ENCODE measurements at places on chromosomes 7 and 10.
A peak's percentile ranks its signal among the peaks of the same experiment; 100 is the strongest.

DNA sequence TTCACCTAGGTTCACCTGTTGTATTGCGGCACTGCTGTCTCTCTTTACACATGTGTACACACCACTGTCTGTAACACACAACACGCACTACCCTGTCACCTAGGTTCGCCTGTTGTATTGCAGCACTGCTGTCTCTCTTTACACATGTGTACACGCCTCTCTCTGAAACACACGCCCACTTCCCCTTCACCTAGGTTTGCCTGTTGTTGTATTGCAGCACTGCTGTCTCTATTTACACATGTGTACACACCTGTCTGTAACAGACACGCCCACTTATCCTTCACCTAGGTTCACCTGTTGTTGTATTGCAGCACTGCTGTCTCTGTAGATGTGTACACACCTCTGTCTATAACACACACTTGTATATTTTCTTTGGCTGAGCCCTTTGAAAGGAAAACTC lies 51.5 kb downstream of the WDR37 start:
- no peak for DNase-seq

GRCh38 chr7:84686373-84686772 lies 491.8 kb upstream of the SEMA3A start:
- no peak for DNase-seq

- no peak for DNase-seq
These were observed 373.3 kb downstream of the HTR7 start for GRCh38 chr10:90484518-90484917.

- peak; percentile 59 for DNase-seq
These were observed 32.1 kb downstream of the JCAD start for GRCh38 chr10:30027057-30028005.

GRCh38 chr10:86661161-86662025 lies 6.9 kb upstream of the LDB3 start:
- no peak for DNase-seq

- DNase-seq: no peak
These were observed 34.6 kb upstream of the PSMG3 start for GRCh38 chr7:1604383-1604782.

DNA sequence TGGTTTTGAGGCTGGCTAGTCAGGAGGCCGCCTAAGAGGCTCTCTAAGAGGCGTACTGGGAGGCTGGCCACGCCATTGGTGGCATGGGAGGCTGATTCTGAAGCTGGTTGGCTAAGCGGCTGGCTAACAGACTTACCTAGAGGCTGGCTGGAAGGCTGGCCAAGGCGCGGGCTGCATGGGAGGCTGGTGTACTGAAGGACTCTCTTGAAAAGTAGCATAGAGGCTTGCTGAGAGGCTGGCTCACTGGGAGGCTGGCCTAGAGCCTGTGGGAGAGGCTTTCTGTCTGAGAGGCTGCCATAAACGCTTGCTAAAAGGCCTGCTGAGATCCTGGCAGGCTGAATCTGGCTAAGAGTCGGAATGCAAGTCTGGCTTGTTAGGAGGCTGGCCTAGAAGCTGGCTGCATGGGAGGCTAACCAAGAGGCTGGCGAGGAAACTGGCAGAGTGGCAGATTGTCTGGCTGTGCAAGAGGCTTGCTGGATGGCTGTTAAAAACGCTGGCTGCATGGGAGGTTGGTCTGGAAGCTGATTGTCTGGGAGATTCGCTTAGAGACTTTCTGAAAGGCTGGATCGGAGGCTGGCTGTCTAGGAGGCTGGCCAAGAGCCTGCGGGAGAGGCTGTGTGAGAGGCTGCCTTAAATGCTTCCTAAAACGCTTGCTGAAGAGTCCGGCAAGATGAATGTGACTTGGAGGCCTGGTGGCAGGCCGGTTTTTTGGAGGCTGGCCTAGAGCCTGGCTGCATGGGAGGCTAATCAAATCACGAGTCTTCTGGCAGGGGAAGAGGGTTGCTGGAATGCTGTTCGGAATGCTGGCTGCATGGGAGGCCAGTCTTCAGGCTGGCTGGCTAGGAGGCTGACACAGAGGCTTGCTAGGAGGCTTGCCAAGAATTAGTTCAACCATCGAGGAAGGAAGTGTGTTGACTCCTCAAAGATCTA lies 134.2 kb downstream of the OR13A1 start:
- DNase-seq: no peak

- no peak for DNase-seq
These were observed 86.1 kb upstream of the DNAJB6 start for GRCh38 chr7:157250605-157251228.

DNA sequence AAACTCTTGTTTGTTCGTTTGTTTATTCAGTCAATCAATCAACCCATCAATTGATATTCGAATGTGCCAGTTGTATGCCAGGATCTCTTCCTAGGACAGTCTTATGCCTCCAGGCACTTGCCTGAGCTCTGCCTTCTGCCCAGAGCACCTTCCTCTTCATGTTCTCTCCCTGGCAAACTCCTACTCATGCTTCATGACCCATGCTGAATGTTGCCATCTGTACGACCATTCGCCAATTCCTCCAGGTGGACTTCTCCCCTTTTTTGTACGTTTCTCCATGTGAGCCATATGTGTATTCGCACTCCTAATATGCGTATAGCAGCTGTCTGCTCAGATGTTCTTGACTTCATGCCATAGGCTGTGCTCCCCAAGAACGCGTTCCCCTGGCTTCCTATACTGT lies 142.7 kb downstream of the C10orf105 start:
- no peak for DNase-seq

- no peak for DNase-seq
These were observed 359.6 kb upstream of the MEOX2 start for GRCh38 chr7:16046041-16046440.

DNA sequence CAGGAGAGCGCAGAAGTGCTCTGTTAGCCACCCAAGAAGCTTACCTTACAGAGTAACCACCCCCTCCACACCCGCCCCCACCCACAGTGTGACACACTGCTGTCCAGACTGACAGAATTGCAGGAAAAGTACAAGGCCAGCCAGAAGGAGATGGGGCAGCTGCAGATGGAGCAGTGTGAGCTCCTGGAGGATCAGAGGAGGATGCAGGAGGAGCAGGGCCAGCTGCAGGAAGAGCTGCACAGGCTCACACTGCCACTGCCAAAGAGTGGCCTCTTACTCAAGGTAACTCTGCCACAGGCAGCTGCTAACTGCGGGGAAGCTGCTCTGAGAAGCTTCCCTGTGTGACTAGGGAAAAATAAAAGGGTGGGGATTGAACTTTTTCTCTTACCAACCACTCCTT lies 17.6 kb downstream of the CCDC136 start:
- DNase-seq: no peak

- DNase-seq: no peak
These were observed 278.2 kb downstream of the SNX13 start for GRCh38 chr7:17661982-17662585.

- no peak for DNase-seq
These were observed 54.3 kb downstream of the CLIP2 start for GRCh38 chr7:74343281-74344131.

DNA sequence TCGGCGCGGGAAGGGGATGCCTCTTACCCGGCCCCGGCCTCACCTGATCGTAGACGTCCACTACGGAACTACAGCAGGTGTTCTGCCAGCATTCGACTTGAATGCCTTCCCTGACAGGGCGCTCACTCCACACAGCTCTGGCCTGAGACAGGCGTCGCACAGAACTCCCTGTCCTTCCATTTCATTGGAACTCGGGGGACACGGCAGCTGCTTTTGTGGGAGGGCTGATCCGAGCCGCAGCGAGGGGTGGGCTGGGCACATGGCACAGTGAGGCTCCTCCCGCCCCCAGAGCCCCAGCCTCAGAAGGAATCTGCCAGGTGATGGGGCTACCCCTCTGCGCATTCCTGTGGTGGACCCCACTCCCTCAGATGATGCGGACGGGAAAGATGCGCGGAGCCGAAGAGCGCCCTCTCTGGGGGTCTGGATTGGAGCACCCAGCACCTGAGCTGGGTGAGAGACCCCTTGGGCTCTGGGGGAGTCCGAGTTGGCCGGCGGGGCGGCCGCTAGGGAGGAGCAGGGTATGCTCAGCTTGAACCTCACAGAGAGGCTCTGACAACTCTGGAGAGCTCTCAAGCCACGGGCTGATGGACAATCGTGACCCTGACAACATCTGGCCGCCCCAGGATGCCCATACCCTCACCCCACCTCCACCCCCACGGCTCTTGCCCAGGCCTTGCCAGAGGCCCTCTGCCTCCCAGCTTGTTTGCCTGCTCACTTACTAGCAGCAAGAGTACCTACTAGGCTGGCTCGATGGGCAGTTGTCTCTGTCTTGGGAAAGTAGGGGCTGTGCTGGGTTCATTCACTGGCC lies 36.6 kb downstream of the RASGEF1A start:
- DNase-seq: no peak

DNA sequence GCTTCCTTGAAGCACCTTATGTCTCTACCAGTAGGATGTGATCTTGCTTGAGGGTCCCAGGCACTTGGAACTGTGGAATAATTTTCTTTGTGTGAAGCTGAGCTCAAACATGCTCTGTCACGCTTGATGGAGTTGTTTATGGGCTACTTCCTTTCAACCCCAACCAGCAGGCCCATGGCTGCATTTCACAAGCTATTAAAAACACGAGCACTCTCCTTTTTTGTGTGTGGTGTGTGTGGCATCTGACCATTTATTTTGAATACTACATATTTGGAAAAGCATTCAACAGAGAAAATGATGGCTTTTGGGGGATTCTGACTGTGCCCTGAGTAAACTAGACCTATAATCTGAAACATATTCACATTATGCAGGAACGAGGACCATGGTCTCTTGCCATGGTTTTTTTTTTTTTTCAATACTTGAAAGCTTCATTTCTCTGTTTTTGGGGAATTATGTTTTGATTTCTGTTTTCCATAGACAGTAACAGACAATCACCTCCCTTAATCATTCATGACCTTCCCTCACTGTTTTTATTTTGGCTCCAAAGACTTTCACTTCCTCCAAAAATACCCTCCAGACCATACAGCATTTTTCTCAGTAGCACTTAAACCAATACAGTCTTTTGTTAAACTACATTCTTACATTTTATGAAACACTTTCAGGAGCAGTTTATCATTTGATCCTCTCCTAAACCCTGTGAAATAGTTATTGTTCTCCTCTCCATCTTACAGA lies 233.6 kb upstream of the BMPER start:
- DNase-seq: no peak

DNA sequence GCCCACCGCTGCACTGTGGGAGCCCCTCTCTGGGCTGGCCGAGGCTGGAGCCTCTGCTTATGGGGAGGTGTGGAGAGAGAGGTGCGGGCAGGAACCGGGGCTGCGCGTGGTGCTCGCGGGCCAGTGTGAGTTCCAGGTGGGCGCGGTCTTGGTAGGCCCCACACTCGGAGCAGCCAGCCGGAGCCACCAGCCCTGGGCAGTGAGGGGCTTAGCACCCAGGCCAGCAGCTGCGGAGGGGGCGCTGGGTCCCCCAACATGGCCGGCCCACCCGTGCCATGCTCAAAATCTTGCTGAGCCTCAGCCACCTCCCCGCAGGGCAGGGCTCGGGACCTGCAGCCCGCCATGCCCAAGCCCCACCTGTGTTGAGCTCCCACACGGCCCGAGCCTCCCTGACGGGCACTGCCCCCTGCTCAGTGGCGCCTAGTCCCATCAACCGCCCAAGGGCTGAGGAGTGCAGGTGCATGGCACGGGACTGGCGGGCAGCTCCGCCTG lies 856.8 kb upstream of the CELF2 start:
- DNase-seq: no peak

GRCh38 chr7:95682913-95683312 lies 86.6 kb upstream of the PDK4 start:
- no peak for DNase-seq

GRCh38 chr7:158805414-158805813 lies 23.9 kb downstream of the ESYT2 start:
- no peak for DNase-seq

DNA sequence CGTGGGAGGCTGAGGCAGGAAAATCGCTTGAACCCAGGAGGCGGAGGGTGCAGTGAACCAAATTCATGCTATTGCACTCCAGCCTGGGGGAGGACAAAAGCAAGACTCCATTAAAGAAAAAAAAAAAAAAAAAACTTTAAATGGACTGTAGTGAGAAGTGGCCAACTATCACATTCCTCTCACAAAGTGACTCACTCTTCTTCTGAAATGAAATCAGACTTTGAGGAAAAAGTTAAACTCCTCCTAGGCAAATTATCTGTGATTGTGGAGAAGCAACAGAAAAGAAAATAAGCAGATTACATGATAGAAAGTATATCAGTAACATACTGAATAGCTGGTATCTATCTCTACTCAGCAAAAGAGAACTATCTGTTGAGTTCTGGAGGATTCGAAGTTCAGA lies 234.3 kb upstream of the PHF14 start:
- DNase-seq: no peak

DNA sequence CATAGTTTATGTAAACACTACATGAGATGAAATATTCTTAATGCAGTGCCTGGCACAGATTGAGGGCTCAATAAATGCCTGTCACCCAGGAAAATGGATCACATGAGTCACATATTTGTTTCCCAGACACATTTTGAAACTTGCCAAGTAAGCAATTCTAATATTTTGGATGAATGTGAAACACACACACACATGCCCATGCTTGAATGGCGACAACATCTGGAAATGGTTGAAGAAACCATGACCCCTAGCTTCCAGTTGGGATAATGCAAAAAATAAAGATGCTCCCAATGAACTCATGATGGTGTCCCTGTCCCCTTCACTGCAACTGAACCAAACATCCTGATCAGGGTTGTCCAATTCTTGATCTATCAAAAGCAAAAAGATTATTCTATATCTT lies 797.3 kb downstream of the XPNPEP1 start:
- no peak for DNase-seq

- no peak for DNase-seq
These were observed 856 bp downstream of the ARHGAP21 start for GRCh38 chr10:24722676-24723385.

DNA sequence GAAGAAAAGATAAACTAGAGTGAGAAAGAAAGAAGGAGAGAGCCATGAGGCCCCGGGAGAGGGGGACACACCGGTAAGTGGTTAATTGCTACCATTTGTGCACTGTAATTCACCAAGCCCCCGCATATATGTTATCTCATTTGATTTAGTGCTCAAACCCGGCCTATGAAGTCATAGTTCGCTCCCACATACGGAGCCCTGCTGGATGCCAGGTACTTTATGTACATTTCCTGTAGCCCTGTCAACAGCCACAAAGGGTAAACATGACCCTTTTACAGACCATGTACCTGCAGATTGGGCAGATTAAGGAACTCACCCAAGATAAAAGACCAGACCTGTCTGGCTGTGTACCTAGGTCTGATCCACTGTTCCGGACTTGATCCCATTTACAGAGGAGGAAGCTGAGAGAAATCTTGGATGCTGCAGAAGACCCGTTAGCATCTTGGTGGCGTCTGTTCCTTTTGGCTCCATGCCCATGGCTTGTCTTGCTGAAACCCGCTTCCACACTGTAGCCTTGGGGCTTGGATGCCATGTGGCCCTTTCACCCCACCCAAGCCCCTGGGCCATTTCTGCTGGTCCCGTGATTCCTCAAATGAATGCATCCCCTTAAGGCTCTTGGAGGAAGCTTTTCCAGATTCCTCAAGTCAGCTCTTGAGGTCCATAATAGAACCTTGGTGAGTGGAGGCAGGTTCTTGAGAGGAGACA lies 32.3 kb downstream of the FAM241B start:
- no peak for DNase-seq

DNA sequence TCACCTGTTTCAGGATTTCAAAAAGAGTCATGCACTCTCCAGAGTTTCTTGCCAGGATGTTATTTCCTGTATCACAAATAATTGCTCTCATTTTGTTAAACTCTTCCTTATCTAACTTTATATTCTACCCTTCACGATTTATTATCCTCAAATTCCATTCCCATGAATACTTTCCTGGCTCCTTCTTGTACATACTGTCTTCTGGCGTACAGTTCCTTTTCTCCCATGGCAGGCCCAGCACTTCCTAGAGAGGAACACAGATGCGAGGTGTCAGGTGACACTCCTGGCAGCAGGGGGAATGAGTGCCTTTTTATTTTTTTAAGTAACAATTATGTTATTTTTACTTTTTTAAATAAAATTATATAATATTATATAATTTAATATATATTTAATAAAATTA lies 411.9 kb downstream of the TFEC start:
- DNase-seq: no peak

All from activated CD8-positive, alpha-beta memory T cell treated with anti-CD3 and anti-CD28 coated beads for 1 hour (primary cell).